Sigmoid colon (tissue), 7 donors: ENCODE measurements at places on chromosomes 4 and X.

GRCh38 chr4:1171311-1172227 lies 814 bp downstream of the SPON2 start:
- H3K36me3 ChIP-seq = no peaks in the 10 kb centered on the region
- H3K4me1 ChIP-seq = peaks cover 66% of the 10 kb centered on the region
- H3K27ac ChIP-seq = peak overlapping the region; percentile 66
- peak; percentile 71 for DNase-seq
- H3K4me3 ChIP-seq = peak overlapping the region; percentile 50
- H3K27me3 ChIP-seq = peaks cover 23% of the 10 kb centered on the region

- H3K27me3 ChIP-seq = no peaks in the 10 kb centered on the region
- DNase-seq = no peak
- no peak overlapping the region for H3K27ac ChIP-seq
- no peaks in the 10 kb centered on the region for H3K36me3 ChIP-seq
- no peak overlapping the region for H3K4me3 ChIP-seq
Observed at GRCh38 chr4:151304755-151305154, 20.6 kb downstream of the SH3D19 start.

GRCh38 chr4:165635951-165636350 lies 237.1 kb upstream of the TLL1 start:
- no peak overlapping the region for H3K4me3 ChIP-seq
- no peak for DNase-seq
- H3K36me3 ChIP-seq = no peaks in the 10 kb centered on the region
- peaks cover 9% of the 10 kb centered on the region for H3K4me1 ChIP-seq
- H3K27ac ChIP-seq = no peak overlapping the region

DNA sequence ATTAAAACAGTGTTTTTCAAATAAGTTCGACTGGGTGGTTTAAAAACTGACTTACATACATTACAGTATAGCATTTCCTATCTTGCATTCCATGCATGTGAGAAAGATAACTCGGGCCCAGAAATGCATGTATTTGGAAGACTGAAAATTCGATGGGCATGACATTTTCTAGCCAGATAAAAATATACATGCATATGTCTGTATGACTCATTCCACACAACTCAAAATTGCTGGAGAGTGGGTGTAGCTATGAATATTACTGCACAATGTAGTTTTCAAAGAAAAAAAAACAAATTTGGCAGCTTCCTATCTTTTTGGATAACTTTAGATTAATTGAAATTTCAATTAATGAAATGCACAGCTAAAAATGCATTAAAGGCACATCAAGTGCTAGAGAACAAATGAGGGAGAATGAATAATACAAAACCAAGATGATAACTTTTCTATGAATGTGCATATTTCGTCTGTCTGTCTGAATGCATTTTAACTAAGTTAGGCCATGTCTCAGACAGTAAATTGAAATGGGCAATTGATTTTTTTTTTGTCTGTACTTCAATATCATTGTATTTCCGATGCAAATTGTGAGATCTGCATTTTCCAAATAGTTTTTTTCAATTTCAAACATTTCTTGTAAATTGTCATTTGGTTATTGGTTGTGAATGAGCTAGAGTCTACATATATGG lies 54.5 kb upstream of the GABRA2 start:
- H3K27ac ChIP-seq = no peak overlapping the region
- no peak for DNase-seq
- H3K27me3 ChIP-seq = no peaks in the 10 kb centered on the region
- H3K4me3 ChIP-seq = no peak overlapping the region
- no peaks in the 10 kb centered on the region for H3K4me1 ChIP-seq
- H3K36me3 ChIP-seq = no peaks in the 10 kb centered on the region

GRCh38 chr4:183602557-183603027 lies 56.4 kb downstream of the RWDD4 start:
- H3K36me3 ChIP-seq = no peaks in the 10 kb centered on the region
- H3K4me1 ChIP-seq = no peaks in the 10 kb centered on the region
- H3K4me3 ChIP-seq = no peak overlapping the region
- DNase-seq = no peak
- no peak overlapping the region for H3K27ac ChIP-seq
- H3K27me3 ChIP-seq = no peaks in the 10 kb centered on the region
